ENCODE measurements at places on chromosomes 13 and 19.

DNA sequence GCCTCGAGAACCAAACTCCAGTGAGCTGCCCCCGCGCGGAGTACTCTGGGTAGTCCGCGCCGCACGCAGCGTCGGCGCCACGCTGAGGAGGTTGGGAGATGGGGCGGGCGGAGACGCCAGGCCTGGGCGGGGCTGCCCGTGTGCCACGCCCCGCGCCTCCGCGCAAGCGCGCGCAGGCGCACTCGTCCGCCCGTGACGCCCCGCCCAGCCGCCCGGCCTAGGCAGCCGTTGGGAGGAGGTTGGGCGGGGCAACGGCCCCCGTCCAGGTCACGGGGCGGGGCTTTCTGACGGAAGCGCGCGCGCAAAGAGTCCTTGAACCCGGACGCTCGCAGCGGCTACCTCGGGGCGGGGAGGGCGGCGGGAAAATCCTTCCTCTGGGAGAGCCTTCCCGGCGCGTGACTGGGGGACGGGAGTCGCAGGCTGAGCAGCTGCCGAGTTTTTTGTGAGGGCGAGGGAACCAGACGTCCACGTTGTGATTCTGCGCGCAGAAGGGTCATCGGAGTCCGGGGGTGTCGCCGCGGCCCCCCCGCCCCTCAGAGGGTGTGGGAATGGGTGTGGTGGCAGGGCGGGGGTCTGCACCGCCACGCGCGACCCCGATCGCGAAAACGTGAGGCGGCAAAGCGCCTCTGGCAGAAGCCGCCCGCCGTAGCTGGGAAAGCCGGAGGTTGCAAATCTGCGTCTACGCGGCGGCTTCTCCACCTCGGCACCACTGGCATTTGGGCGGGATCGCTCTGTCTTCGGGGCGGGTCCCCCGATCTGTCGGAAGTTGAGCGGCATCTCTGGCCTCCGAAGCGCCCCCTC is at the start of gene MED26:
Gene MED26 (minus strand): TSS at position 22 of the 801 bp plus-strand sequence. CDS start 261 bp downstream, outside the sequence.
- peak; percentile 94 for DNase-seq

- DNase-seq: no peak
Measured at GRCh38 chr19:43747557-43748204, 7.1 kb downstream of the SMG9 start.

DNA sequence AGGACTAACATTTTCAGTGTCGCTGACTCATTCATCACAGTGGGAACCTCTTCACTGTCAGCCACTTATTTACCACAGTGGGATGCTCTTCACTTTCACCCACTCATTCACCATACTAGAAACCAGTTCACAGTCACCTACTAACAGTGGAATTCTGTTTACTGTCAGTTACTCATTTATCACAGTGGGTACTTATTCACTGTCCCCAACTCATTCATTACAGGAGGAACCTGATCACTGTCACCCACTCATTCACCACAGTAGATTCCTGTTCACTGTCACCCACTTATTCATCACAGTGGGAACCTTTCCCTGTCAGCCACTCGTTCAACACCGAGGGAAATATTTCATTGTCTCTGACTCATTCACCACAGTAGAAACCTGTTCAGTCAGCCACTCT is 10.1 kb upstream of the ZNF85 start:
- no peak for DNase-seq

DNA sequence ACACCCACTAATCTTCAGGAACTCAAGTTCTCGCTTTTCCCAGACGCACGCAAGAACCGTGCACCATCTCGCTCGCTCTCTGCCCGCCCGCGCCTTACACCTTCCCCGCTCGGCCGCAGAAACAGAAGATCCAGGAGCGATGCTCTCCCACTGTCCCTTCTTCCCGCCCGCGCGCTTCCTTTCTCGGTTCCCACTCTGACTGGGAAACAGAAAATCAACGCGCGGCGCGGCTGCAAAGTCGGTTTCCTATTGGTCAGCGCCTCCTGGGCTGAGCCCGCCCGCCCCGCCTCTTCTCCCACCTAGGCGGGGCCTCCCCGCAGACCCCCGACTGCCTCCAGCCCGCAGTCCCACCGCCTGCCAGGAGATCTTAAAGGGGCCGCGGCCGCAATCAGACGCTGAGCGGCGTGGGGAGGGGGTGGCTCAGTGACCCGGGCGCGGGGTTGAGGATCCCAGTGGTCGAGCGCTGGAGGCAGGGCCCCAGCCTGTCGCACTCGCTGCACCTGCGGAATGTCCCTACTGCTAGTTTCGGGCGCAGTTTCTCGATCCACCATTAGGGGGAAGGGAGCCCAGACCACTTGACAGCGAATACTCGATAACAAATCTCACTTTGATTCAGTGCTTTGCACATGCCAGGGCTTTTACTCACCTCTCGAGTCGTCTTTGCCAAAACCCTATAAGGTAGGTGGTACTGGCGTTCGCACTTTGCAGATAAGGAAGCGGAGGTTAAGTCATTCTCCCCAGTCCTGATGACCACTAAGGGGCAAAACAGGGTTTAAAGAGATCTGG is 700 bp upstream of the SLC25A23 start:
- DNase-seq: peak; percentile 97

DNA sequence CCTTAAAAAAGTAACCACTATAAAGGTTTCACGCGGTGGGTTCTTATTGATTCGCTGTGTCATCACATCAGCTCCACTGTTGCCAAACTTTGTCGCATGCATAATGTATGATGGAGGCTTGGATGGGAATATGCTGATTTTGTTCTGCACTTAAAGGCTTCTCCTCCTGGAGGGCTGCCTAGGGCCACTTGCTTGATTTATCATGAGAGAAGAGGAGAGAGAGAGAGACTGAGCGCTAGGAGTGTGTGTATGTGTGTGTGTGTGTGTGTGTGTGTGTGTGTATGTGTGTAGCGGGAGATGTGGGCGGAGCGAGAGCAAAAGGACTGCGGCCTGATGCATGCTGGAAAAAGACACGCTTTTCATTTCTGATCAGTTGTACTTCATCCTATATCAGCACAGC is 30.6 kb downstream of the FGF9 start:
- no peak for DNase-seq

GRCh38 chr19:3808420-3809143 is 22.4 kb upstream of the MATK start:
- DNase-seq: no peak

- peak; percentile 94 for DNase-seq
Measured at GRCh38 chr19:39125554-39126311, at the start of gene PAK4. TSS of gene PAK4 (plus strand) at chr19:39125786. CDS start at chr19:39169554, 43,768 bp downstream.

GRCh38 chr13:100600461-100600860 is 11.9 kb upstream of the GGACT start:
- no peak for DNase-seq

DNA sequence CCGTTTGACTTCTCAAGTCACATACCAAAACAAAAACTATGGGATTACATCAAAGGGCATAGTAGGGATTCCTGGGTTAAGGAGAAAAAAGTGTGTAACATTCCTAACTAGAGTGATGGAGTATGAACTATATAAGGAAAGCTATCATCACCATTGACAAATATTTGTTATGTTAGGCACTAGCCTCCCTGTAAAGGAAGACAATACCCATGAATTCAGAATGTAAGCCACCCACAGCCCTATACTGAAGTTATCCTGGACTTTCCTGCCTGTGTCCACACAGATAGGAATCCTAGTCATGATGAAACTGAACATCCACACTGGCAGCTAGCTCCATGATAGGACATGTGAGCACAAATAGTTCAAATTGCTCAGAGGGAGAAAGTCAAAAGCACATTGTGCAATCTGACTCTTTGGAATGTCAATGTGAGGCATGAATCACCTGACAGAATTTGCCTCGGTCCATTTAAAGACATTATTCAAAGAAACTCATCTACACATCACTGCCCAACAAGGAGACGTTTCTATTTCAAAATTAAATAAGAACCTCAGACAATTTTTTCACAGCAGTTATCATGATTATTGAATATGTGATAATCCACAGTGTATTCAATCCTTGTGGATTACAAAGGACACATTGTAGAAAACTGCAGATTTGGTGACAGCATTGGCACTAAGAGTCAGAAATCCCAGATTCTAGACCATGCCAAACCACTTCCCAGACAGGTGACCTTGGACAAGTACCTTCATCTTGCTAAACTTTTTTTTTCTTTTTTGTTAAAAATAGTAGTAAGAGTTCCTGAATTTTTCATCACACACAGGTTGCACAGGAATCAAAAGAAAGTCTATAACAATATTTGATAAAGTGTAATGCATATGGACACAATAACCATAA is 529.3 kb downstream of the IRS2 start:
- DNase-seq: no peak

DNA sequence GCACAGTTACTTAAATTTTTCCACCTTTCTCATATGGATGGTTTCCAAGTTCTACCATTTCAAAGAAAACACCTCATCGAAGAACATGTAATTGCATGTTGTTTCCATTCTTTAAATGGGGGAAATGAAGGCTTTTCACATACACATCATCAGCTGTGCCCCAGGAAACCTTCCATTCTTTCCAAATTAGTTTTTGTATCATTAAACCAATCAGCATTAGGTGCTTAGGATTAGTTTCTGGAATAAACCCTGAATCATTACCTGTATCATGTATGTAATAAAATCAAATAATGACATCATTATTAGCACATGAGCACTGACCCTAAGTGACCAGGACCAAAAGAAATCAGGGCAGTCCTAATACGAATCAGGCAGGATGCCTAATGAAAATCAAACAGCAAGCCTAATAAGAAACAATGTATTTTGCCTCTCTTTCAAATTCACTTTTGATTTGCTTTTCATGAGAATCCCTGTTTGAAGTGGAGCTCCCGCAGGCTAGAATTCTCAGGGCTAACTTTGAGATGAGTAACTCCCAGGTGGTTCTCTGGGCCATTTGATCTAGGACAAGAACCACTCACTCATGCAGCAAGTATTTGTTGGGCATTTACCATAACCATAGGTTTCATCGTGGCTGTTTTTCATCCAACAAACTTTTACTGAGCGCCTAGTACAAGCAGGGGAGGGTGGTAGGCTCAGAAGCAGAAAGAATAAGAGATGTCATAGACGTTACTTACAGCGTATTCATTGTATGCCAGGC is 89.2 kb downstream of the MZT1 start:
- no peak for DNase-seq

DNA sequence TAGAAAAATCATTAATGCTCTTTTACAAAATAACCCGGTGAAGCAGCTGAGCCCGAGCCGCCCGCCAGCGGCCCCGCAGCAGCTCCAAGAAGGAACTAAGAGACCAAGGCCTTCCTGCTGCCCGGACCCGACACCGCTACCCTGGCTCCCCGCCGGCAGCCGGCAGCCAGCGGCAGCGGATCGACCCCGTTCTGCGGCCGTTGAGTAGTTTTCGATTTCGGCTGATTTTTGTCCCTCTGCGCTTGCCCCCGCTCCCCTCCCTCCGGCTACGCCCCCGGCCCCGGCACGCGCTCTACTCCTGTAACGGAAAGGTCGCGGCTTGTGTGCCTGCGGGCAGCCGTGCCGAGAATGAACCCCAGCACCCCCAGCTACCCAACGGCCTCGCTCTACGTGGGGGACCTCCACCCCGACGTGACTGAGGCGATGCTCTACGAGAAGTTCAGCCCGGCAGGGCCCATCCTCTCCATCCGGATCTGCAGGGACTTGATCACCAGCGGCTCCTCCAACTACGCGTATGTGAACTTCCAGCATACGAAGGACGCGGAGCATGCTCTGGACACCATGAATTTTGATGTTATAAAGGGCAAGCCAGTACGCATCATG is at the start of gene PABPC3:
Gene PABPC3 (plus strand): TSS at position 286 of the 603 bp plus-strand sequence. CDS start 63 bp downstream, at position 349.
- no peak for DNase-seq

- no peak for DNase-seq
Measured at GRCh38 chr13:58953638-58954037, 1210.1 kb downstream of the DIAPH3 start.

DNA sequence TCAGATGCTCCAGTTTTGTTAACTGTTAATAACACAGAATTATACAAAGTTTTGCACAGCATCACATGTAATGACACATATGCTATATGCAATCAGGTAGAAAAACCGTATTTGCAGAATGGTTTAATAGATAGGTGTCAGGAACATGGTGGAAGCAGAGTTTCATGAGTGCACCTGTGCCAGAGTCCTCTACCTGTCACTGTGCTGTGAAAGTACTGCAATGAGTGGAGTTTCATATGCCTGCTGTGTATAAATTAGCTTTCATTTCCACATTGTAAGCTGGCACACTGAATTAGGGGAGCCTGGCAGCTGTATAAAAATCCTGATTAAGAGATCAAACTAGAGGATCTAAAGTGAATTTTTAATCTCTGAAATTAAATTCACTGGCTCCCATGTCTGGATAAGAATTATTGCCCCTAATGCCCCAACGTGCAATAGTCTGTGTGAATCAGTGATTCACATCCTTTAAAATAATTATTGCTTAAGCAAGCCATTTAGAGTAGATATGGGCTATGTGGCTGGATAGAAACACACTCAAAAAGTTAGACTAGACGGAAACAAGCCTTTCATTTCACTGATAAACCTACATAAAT is 8.5 kb upstream of the EEF1AKMT1 start:
- DNase-seq: no peak

GRCh38 chr13:50161052-50161451 is 145.8 kb downstream of the KCNRG start:
- DNase-seq: no peak

DNA sequence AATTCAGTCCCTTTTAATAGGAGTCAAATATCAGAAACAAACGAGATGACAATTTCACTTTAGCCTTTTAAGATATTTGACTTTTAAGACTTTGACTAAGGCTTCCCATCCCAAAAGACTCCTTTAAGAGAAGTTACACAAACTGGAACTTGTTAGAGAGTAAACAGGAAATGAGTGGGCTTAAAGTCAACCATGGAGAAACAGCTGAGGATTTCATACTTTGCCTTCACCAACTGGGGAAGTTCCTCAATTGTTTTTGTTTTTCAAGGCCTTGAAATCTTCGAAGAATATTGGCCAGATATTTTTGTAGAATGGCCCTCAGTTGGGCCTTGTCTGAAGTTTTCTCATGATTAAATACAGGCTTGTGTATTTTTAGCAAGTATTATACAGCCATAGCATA is 227.3 kb downstream of the POU4F1 start:
- no peak for DNase-seq

GRCh38 chr13:94351292-94351990 is 128.0 kb downstream of the DCT start:
- DNase-seq: no peak

DNA sequence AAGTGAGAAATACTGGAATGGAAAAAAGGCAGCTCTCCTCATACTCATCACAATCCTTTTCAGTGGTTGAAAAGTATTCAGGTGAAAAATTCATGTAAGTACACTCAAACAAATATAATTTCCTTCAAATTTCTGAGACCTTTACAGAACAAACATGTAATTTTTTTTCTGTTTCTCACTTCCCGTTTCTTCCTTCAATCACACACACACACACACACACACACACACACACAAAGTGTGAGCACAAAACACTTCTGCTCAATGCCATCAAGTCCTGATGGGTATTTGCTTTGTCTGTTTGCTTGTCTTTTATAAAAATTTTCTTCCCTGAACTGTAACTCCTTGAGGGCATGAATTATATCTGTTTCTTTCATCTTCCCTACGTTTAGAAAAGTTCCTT is 110.6 kb downstream of the LIG4 start:
- DNase-seq: no peak

All from CD4-positive, alpha-beta memory T cell (primary cell).